ENCODE measurements at places on chromosomes 3 and 15.

- DNase-seq = no peak
These were observed 29.6 kb upstream of the TRPC1 start for GRCh38 chr3:142694225-142694624.

DNA sequence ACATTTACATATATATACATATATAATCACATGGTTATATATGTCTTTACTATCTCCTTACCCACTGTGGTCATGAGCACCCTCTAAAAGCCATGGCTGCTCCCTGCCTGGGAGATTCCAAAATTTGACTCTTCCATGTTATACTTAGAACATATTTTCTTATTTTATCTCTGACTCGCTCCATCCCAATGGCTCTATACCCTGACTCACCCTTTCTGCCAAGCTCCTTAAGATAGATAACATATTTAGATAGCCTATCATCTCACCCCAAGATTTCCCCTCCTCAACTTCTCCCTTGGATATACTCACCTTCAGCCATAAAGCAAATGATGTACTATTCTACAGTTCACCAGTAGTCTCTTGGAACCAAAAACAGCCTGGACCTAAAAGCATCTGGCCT is 65.1 kb downstream of the CD200R1L start:
- no peak for DNase-seq

DNA sequence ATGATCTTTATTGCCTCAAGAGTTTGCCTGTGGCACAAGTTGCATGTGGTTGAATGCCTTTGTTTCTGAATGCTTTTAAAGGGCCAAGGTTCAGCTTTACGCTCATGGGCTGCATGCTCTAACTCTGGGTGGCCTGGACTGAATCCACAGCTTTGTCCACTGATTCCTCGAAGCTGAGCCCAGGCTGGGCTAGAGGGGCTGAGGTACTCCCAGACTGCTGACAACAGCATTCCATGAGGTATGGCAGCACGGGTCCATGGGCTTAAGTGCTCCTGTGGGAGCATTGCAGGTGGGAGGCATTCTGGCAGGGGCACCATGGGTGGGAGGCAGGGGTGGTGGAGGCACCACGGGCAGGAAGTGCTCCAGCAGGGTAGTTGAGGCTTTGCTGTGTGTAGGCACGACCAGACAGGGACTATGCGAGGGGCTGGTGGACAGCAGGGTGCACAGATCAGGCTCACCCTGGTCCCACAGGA is 61.6 kb downstream of the GLCE start:
- DNase-seq = no peak

GRCh38 chr15:101354891-101355623 is 60.0 kb upstream of the SNRPA1 start:
- no peak for DNase-seq

DNA sequence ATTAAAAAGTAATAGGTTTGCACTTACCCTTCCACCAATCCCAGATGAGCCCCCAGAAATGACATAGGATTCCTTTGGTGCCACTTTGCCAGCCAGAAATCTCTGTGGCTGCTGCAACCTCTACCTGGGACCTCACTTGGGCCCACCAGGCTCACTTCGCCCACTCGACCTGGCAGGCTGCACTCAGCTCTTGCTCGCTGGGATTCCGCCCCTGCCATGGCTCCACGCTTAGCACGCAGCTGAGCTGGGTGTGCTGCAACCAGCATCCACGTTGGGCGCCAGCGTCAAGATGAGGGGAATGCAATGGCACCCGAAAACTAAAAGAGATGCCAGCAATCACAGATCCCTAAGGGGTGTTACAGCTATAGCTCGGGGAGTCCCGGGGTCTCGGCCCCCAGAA is 761.0 kb downstream of the NAALADL2 start:
- no peak for DNase-seq

GRCh38 chr3:107249132-107249531 is 128.1 kb upstream of the CCDC54 start:
- no peak for DNase-seq

DNA sequence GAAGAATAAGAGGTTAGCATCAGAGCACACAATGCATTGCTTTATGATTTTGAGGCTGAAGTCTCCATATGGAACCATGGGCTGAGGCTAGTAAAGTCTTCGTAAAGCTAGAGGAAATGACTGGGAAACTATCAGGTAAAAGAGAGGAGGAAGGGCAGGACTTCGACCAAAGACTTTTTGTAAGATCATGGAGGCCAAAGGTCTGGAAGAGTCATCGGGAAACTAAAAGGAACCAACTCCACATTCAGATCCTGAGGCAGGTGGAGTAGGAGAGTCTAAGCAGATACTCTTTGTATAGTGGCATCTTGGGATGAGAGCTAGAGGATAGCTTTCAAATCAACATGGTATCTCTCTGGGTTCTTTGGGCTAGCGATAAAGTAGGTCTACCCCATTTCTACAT is 36.3 kb downstream of the SEMA6D start:
- no peak for DNase-seq

GRCh38 chr3:148289159-148289558 is 408.5 kb upstream of the AGTR1 start:
- DNase-seq = no peak

GRCh38 chr3:5036858-5037257 is 57.6 kb downstream of the BHLHE40 start:
- no peak for DNase-seq

DNA sequence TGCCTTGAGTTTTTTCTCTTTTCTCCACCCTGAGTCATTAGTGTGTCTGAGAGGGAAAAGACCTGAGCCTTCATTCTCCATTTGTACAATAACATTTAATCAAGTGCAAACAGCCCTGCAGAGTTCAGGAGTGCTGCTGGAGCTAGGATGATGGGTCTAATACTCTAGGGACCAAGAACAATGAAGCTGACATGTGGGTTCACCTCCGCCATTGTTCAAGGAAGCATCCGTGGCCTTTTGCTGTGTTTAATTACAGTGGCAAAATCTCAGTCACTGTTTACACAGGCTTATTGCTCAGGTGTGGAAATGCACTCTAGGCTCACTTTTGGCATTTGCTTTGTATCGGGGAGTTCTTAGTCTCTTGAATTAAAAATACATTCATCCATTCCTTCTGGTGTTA is 259.6 kb downstream of the LRTM1 start:
- no peak for DNase-seq

- DNase-seq = no peak
These were observed 69.0 kb downstream of the SLC24A1 start for GRCh38 chr15:65690778-65691177.

DNA sequence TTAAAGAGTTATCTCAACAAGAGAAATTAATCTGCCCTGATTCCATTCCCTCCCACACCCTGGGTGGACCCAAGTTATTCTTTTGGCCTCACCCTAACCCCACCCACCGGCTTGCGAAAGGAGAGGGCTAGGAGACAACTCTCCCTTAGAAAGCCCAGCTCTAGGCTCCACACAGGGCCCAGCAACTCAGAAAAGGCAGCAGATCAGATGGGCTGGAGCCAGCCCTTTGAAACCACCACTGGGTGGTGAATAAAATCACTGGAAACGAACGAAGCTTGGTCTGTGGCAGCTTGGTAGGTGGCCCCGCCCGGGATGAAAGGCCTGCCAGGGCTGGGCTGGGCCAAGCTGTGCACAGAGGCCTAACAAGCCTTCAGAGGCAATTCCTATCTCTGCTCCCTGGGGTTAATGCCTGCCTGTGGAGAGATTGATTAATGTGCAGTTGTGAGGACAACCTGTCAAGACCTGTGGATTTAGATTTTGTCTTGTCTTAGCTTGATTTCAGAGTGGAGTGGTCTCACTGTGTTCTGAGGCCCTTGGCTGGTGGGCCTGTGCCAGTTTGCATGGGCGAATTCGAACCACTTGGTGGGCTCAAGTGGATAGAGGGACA is 38.8 kb downstream of the BHLHE40 start:
- DNase-seq = no peak

- no peak for DNase-seq
These were observed 31.9 kb upstream of the ZBED2 start for GRCh38 chr3:111627092-111627491.

DNA sequence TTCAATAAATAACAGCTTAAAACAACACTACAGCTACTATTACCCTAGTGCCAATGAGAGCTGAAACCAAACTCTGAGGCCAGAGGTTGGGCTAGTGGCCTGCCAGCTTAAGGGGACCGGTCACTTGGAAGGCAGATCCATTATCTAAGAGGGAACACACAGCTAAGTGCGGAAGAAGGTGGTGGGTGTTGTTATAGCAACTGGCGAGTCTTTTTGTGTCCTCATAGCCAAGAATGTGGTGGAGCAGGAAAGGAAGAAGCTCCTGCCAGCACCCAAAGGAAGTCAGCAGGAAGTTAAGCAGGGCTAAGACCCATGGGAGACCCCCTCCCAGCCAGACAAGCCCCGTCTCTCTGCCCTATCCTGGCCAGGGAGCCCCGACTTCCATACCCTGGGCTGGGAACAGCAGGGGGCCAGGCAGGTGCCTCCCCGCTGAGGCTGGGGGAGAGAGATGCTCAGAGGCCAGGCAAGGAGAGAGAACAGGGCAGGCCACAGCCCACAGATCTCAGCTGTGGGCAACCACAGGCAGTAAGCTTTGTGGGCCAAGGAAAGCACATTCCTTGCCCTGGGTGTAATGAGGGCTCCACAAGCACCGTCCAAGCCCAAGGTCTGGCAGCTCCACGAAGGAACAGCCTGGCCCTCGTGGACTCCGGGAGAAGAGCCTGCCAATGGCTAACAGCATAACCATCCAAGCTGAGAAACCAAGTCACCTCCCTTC is 34.0 kb upstream of the HRH1 start:
- DNase-seq = no peak

DNA sequence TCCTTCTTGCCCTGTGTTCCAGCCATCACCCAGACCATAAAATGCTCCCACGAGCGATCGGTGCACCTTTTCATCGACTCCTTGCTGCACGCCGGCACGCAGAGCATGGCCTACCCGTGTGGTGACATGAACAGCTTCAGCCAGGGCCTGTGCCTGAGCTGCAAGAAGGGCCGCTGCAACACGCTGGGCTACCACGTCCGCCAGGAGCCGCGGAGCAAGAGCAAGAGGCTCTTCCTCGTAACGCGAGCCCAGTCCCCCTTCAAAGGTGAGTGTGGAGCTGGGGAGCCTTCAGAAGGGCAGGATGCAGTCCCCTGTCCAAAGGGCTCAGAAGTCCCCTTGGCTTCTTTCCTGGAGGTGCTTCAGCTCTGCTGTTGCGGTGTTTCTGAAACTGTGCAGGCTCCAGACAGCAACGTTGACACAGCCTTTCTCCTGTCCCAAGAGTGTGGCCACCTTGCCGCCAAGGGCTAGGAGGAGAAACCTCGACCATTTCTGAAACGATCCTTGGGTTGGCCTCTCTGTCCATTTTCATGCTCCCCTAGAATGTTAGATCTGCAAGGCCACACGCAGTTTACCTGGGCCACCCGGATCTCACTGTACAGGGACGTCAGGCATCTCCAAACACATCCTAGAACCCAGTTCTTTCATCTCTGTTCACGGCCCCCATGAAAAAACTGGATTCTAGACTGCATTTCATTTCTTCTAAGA is 116.7 kb downstream of the LIPC start:
- no peak for DNase-seq

GRCh38 chr3:152538518-152538917 is 269.8 kb downstream of the MBNL1 start:
- DNase-seq = no peak

DNA sequence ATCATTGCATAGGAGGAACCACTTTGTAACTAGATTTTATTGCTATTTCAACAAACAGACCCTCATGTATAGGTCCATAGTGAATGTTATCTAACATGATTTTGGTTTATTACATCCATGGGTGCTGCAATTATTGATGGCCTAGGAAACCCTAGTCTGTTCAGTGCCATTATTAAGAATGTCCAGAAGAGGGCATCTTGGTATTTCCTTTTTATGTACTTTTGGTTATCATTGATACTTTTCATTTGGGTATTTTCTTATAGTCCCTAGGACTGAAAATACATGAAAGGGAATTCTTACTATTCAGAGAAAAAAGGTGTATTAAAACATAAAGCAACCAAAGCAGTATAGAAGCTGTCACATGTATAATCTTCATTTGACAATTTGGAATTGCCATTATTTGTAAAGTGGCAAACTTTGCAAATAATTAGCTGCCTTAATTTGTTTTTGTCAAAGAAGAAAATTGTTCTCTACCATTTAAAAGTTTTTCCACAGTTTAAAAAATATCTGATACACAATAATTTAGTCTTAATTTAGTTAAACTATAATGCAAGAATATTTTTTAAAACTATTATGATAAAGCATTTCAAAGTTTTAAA is 48.7 kb downstream of the CNOT10 start:
- peak; percentile 31 for DNase-seq

GRCh38 chr3:186742618-186743380 is 25.6 kb downstream of the KNG1 start:
- no peak for DNase-seq

GRCh38 chr15:52294881-52295420 is 653 bp downstream of the MYO5C start:
- DNase-seq = no peak

DNA sequence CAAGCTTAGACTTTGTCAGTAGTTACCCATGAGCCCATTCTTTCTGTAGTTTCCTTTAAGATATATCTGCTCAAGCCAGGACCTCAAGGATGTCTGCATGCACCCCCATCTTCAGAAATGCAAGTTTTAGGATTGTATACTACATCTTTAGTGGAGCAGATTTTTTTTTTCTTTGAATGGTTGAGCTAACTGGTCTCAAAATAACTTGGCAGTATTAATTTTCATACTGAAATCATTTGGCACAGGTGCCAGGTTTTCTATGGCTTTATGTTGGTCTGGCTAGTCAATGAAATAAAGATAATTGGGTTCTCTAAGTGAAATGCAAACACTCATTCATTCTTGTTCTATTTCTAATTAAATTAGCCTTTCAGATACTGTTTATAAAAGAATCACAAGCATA is 108.9 kb downstream of the ATG7 start:
- DNase-seq = no peak

GRCh38 chr3:127844326-127844942 is 22.1 kb upstream of the MGLL start:
- no peak for DNase-seq

DNA sequence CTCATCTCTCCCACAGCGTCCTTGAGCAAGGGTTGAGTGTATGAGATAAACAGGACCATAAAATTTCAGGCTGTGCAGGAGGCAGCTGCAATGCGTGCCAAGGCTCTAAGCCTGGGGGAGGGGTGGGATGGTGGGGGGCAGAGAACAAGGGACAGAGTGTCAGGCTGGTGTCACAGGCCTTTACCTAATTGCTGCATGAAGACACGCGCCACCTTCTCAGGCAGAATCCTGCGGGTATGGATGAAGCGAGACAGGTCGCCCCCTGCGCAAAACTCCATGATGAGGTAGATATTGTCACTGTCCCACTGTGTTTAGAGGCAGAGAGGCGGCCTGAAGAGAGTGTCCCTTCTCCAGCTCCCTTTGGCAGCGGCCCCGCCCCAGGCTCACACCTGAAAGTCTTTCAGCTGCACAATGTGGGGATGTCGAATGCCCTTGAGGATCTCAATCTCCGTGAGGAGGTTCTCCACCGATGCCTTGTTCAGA is 1.0 kb downstream of the ULK3 start:
- DNase-seq = no peak

- DNase-seq = peak; percentile 50
These were observed 184.5 kb downstream of the FEZF2 start for GRCh38 chr3:62188681-62189375.

DNA sequence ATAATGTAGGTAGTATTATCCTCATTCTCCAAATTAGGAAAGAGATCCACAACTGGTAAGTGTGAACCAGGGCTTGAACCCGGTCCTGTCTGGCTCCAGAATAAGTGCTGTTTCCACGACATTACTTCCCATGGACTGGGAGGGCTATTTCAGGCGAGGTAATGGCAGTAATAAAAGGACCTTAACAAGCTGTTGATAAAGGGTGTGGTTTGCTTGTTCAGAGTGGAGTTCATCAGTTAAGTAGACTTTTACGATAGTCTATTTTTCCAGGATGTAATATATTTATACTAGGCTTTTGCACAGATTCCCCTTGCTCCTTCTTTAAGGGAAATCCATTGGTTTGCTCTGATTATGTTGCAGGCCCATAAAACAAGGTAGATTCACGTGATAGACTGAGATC is 88.4 kb upstream of the TNFAIP8L3 start:
- DNase-seq = no peak
